Right atrium auricular region (tissue), 2 donors: ENCODE measurements at places on chromosomes 1 and 21. TPM values are rescaled to one million over a fixed set of nuclear protein-coding genes. Genes with fewer than 3 reads are reported as not detected.

DNA sequence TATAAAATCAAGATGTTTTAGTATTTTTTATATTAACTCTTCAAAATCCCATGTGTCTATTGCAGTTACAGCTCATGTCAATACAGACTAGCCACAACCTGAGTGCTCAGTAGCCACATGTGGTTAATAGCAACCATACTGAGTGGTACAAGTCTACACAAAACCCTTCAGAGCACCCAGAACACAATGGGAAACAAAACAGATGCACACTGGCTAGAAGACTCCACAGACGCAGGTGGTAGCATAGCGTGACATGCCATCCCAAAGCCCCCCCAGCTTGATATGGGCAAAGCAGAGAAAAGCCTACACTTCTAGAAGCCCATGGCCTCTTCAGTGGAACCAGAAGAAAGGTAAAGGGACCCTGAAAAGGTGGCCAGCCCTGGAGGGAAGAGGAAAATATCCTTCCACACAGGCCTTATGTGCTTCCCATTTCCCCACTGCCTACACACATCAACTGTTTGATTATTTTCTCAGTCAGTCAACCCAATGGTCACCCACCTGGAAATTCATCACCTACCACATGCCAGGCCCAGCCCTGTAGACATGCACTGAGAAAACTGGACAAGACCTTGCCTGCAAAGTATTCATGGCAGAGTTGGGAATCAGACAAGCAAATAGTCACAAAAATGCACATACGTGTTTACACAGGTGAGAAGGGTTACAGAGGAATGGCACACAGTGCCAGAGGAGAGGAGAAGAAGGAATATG is 175.0 kb downstream of the VAV3 start:
- H3K27me3 ChIP-seq = no peaks in the 10 kb centered on the region
- H3K4me1 ChIP-seq = peaks cover 17% of the 10 kb centered on the region
- DNase-seq = no peak
- no peaks in the 10 kb centered on the region for H3K36me3 ChIP-seq
- H3K27ac ChIP-seq = no peak overlapping the region

The KLHL21 gene
- total RNA-seq = 61.6 TPM

GRCh38 chr1:160520999-160521398 is 2.1 kb downstream of the SLAMF6 start:
- no peaks in the 10 kb centered on the region for H3K36me3 ChIP-seq
- no peaks in the 10 kb centered on the region for H3K4me1 ChIP-seq
- no peak overlapping the region for H3K27ac ChIP-seq
- no peak for DNase-seq
- H3K27me3 ChIP-seq = no peaks in the 10 kb centered on the region

The ITLN1 gene
- total RNA-seq = 1,064 TPM

DNA sequence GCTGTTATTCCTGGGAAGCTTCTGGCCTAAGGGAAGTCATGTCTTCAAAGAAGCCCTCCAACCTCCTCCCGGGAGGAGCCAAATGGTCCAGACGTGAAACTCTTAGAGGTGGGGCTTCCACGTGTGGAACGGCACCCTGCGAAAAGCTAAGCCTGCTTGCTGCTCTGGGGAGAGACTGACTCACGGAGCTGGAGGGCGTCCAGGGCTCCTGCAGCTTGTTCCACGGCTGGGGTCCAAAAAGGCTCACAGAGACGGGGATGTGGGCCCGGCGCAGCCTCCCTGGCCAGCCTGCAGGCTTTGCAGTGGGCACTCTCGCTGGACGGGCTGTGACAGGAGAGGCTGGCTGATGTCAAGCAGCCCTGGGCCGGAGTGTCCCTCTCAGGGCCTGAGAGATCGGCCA is 105.1 kb downstream of the COLGALT2 start:
- H3K27me3 ChIP-seq = no peaks in the 10 kb centered on the region
- H3K4me3 ChIP-seq = no peak overlapping the region
- peaks cover 16% of the 10 kb centered on the region for H3K4me1 ChIP-seq
- peak; percentile 87 for DNase-seq
- H3K36me3 ChIP-seq = no peaks in the 10 kb centered on the region

DNA sequence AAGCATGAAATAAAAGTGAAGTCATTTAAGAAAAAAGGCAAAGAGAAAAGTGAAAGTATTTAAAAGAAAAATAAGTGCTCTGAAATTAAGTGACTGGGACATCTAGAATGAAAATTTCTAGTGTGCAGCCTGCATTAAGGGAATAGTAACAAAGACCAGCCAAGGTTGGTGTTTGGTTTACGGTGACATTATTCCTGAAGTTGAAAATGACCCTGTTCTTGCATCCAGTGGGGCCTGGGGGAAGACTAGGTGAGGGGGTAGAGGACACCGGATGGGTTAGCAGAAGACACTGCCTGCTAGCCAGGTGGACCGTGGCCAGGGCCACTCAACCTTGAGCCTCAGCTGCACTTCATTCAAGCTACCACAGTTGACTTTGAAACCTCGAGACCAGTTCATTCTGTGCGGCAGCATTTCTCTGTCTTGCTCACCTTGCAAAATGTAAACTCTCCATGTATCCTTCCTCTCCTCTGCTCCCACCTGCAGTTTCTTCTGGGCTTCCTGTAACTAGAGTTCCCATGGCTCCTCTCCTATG is 14.3 kb upstream of the KCNK1 start:
- no peaks in the 10 kb centered on the region for H3K27me3 ChIP-seq
- no peak overlapping the region for H3K4me3 ChIP-seq
- H3K27ac ChIP-seq = no peak overlapping the region
- no peaks in the 10 kb centered on the region for H3K36me3 ChIP-seq

DNA sequence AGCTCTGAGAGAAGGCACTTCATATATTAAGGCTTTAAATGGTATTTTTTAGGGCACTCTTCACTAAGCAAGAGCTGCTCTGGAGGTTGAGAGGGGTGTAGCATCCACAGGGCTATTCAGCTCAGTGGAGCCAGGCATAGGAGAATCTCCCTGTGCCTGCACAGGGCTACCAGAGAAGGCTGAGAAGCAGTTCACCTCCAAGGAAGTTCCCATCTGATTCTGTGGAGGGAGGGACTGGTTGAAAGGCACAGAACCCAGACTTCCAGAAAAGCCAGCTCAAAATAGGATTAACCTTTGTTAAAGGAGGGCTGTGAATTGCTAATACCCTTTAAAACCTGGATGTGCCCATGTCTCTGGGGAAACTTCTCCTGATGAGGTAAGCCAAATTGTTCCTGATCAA is 304.5 kb downstream of the TTLL7 start:
- no peak for DNase-seq
- no peak overlapping the region for H3K27ac ChIP-seq
- no peaks in the 10 kb centered on the region for H3K4me1 ChIP-seq
- no peaks in the 10 kb centered on the region for H3K27me3 ChIP-seq
- H3K36me3 ChIP-seq = no peaks in the 10 kb centered on the region

DNA sequence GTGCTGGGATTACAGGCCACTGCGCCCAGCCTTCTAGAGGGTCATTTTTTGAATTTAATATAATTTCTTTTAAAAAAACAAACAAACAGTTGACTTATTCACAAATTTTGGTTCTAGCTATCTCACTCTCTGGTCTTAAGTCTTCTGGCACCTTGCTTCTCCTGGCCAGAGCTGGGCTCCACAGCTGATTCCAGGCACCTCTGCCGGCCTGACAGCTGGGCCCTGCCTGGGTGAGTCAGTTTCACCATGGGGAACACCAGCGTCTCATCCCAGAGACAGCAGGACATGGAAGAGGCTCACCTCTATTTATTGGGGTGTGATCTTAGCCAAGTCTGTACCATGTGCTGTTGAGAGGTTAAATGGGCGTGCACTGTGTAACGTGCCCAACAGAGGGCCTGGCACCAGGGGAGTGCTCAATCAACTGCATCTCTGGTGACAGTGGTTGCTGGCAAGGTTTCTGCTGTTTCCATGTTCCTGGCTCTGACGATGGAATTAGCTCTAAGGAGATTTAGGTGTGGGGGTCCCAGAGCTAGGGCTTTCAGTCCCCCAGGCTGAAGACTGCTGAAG is 956 bp downstream of the CPLANE2 start:
- H3K27ac ChIP-seq = peak overlapping the region; percentile 86
- H3K27me3 ChIP-seq = no peaks in the 10 kb centered on the region
- peaks cover 21% of the 10 kb centered on the region for H3K4me1 ChIP-seq

DNA sequence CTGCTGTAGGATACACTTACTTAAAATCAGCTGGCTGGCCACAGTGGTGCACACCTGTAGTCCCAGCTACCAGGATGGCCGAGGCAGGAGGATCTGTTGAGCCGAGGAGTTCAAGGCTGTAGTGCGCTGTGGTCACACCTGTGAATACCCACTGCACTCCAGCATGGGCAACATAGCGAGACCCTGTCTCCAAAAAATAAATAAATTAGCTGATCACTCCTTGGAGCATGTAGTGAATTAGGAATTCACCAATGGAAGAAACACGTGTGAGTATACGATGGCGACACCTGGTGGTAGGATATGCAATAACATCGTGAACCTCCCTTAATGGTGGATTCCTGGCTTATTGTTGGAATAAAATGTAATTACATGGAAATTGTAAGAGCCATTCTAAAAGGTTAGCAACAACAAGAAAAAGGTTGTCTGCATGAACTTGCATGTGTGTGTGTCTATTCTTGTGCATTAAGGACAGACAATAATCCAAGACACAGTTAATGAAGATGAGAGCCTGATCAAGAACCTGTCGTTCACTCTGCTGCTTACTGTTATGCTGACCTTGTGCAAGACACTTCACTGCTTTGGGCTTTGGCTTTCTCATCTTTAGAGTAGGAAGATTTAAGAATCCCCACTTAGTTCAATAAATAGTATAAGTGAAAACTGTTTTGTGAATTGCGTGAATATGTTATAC is 38.6 kb upstream of the COX20 start:
- DNase-seq = peak; percentile 74
- no peaks in the 10 kb centered on the region for H3K36me3 ChIP-seq
- H3K4me1 ChIP-seq = no peaks in the 10 kb centered on the region
- H3K27me3 ChIP-seq = no peaks in the 10 kb centered on the region
- H3K27ac ChIP-seq = no peak overlapping the region

DNA sequence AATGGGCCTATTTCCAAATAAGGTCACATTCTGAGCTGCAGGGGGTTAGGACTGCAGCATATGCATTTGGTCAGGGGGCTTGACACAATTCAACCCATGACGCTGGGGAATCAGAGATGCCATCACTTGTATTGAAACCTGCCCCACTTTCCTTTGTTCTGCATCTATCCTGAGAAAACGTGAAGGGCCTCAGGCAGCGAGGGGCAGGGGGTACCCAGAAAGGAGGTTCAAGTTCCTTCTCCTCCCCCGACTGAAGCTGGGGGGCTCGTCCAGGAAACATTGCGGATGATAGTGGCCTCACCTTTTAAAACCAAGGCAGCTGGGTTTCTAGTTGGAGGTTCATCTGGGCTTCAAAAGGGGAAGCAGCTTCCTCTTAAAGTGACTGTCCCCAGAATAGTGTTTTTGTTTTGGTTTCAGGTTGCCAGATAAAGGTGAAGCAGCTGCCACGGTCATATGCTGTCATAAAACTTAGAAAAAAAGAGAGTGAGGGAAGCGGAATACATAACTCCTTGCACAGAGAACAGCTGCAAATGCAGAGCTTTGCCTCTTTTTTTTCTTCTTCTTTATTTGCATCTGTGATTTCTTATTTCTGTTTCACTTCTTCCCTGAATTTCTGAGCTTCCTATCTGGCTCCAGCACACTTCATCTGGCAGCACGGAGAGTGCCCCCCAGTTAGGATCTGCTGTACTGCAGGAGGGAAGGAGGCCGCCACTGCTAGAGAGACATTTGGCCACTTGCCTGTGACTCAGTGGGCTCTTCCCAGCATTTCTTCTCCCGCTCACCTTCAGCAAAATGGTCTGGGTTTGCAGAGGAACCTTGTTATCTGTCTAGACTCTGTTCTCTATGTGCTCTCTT is 142.0 kb downstream of the AJAP1 start:
- no peaks in the 10 kb centered on the region for H3K4me1 ChIP-seq
- no peak for DNase-seq
- no peak overlapping the region for H3K4me3 ChIP-seq
- H3K27me3 ChIP-seq = no peaks in the 10 kb centered on the region

- H3K27ac ChIP-seq = peak overlapping the region; percentile 57
- no peaks in the 10 kb centered on the region for H3K27me3 ChIP-seq
- no peak overlapping the region for H3K4me3 ChIP-seq
- DNase-seq = peak; percentile 82
These were observed 4.4 kb upstream of the C2CD2 start for GRCh38 chr21:41957991-41958766.

The ZNF648 gene
- not detected for total RNA-seq

The ERG gene
- 6.3 TPM for total RNA-seq

The HPCAL4 gene
- 2.8 TPM for total RNA-seq

The EPHB2 gene
- 1.8 TPM for total RNA-seq

DNA sequence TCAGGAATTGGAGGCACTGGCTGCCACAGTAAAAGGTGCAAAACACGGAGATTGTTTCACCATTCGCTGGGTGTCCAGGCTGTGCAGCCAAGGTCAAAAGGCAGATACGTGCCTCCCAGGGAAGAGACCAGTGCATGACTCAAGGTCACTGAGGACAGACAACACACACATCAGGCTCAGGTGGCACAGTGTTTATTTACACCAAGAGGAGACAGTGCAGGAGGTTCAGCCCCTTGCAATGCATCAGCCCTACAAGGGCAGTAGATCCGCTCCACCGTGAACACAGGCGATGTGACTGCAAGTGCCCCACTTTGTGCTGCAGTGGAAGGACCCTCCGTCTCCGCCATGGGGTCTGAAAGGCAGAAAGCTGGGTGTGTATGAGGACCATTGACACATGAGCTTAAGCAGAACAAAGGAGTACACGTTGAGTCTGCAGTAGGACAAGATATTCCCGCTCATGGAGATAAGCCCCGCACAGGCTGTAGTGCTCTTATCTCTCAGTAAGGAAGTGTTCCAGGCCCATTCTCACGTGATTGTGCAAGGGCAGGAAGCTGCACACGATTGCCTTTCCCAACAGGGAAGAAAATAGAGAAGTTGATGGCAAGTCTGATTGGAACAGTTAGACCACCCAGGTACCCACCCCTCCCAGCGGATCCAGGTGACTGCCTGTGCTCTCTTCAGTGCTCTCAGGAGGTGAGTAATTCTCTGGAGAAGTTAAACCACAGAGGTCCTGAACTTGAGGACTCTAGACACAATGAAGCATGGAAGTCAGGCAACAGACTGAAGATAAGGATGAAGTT is 37.5 kb upstream of the QSOX1 start:
- no peaks in the 10 kb centered on the region for H3K4me1 ChIP-seq
- H3K4me3 ChIP-seq = no peak overlapping the region
- no peaks in the 10 kb centered on the region for H3K36me3 ChIP-seq
- H3K27ac ChIP-seq = peak overlapping the region; percentile 49

DNA sequence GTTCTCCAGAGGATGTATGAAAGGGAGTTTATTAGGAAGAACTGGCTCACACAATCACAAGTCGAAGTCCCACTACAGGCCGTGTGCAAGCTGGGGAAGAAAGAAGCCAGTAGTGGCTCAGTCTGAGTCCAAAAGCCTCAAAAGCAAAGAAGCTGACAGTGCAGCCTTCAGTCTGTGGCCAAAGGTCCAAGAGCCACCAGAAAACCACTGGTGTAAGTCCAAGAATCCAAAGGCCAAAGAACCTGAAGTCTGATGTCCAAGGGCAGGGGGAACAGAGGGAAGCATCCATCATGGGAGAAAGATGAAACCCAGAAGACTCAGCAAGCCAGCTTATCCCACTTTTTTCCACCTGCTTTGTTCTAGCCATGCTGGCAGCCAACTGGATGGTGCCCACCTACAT is 21.4 kb upstream of the CEP350 start:
- no peak overlapping the region for H3K4me3 ChIP-seq
- DNase-seq = no peak
- no peaks in the 10 kb centered on the region for H3K27me3 ChIP-seq
- H3K36me3 ChIP-seq = no peaks in the 10 kb centered on the region

GRCh38 chr1:30707412-30708360 is 15.7 kb downstream of the MATN1 start:
- H3K27me3 ChIP-seq = no peaks in the 10 kb centered on the region
- DNase-seq = peak; percentile 79
- H3K27ac ChIP-seq = peak overlapping the region; percentile 52
- H3K4me3 ChIP-seq = no peak overlapping the region
